ENCODE measurements at places on chromosomes 1 and 21.

DNA sequence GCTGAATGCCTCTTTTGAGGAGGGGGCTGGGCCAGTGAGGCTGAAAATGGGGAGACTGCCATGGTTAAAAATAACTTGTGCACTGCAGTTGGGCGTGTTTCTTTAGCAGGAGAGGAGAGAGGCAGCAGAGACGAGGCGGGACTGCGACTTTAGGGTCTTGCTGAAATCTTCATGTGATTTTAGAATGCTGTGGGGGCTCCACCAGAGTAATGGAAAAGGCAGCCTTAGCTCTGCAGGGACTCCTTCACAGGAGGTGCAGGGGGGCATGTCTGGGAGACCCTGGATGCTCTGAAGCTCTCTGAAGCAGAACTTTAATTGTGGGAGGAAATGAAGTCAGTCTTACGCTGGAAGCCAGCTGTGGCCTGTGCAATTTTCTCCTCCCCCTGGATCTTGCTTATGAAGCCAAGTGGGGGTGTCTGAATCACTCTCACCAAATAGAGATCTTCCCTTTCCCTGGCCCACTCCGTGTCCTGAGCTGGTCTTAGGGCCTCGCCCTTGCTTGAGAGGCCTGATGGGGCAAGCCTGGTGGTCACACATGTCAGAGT lies 60.8 kb downstream of the NDUFS5 start:
- no peak for DNase-seq

GRCh38 chr1:24551960-24552571 lies 3.8 kb upstream of the NCMAP start:
- peak; percentile 33 for DNase-seq

- no peak for DNase-seq
These were observed 26.9 kb downstream of the PLEKHO1 start for GRCh38 chr1:150176593-150176992.

DNA sequence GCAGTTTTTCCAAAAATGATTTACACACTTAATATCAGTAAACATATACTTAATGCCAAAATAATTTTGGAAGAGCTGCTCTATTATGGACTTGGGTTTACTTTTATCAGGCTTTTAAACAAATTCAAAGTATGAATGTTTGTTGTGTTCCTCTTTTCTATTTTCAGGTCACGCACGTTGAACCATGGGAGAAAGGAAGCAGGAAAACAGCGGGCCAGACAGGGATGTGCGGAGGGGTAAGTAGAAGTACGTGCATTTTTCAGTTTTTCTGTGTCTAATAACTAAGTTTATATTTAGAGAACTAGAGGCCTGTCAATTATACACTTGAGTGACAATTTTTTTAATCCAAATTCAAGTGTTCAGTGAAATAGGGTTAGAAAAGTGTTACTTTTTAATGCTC lies 3.4 kb downstream of the PRPF38B start:
- DNase-seq, result no peak

DNA sequence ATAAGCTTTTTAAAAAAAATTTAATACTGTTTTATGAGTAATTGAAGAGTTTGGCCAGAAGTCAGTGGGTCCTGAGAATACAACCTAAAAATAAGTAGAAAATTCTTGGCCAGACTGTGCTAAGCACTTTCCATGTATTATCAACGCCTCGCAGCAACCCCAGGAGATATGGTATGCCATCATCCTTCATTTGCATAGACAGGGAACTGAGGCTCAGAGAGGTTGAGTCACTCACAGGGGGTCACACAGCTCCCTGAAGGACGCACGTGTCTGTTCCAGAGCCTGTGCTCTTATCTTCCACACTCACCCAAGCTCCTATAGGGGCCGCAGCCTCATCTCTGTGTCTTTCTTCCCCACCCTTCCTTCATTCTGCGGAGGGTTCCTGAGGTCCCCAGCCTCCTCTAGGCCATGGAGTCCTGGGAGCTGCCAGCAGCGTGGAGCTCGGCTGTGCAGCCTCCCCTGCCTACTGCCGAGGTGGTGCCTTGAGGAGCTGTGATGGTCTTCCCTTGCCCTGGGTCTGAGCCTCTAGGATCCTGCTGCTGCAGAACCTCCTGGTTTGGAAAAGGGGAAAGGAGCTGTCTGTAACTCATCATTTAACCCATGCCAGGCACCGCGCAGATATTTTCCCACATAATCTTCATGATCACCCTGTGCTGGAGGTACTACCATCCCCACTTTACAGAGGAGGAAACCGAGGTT lies 30.3 kb upstream of the ECE1 start:
- no peak for DNase-seq

DNA sequence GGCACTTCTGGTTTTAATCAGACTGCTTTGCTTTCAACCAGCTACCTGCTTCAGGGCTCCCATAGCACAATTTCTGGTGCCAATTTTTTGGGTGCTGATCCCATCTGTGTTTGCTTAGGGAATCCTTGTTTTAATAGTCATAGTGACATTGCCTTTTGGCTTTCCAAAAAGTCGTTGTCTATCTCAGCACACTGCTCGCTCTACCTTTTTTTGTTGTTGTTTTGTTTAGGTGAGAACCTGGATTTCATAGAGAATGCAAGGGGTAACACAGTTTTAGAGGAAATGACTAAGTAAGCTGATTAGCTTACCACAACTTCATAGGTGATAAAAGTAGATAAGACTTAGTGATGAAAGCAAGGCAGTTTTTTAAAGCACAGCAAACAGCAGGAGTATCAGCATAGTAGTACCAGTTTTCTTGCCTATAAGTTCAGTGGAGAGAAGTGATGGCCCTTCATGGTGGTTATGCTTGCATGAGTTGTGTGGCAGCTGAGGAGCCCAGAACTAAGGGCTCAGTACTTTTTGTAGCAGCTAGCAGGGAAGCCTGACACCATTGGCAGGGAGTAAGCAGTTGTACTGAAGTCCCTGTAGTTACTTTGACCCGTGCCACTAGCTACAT lies 31.3 kb downstream of the NEK7 start:
- DNase-seq, result no peak

DNA sequence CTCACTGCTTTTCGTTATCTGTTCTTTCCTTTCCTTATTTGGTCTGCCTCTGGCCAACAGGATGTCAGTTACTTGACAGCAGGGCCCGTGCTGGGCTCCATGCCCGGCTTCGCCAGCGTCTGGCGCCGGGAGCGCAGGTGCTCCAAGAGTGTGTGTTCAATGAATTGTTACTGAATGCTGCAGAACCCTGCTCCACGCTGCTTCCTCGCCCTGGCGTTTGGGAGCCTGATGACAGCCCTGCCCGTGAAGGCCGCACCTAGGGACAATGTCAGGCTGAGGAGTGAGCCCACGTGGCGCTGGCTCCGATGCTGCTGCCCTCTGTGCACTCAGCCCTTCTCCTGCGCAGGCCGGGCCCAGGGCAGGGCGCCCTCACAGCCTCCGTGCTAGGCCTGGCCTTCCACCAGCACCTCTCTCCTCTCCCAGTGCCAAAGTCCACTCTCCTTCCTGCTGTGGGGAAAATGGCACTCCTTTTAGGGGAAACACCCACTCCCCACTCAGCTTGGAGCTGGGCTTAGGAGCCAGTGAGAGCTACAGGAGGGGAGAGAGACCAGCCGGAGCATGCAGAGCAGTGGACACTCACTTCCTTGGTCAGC lies 51.4 kb downstream of the ACBD3 start:
- peak; percentile 43 for DNase-seq

- DNase-seq, result no peak
These were observed 64.0 kb downstream of the KCNAB2 start for GRCh38 chr1:6109688-6110087.

GRCh38 chr1:32798191-32798590 lies 19.0 kb downstream of the YARS1 start:
- DNase-seq, result no peak

DNA sequence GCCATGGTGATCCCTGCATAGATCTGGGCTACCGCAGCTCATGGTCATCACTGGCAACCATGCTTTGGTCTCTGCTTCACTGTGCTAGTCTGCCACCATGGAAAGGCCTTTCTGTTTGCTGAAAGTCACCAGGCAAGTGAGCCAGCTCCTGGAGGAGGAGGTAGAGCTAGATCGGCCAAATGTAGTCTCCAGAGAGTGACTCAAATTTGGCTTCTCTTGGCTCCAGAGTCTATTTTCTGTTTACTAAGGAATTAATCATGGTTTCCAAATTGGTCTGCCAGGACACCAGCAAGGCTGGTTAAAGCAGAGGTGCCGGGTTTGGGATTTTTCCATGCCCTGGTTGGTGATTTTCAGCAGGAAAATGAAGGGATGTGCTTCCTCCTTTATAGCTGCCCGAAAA lies 52.7 kb upstream of the IVNS1ABP start:
- no peak for DNase-seq

GRCh38 chr1:211687462-211688215 lies 12.2 kb upstream of the NEK2 start:
- DNase-seq, result no peak

GRCh38 chr1:97088391-97088790 lies 366.8 kb downstream of the PTBP2 start:
- DNase-seq, result no peak

- no peak for DNase-seq
These were observed 52.8 kb upstream of the USP25 start for GRCh38 chr21:15676935-15677334.

DNA sequence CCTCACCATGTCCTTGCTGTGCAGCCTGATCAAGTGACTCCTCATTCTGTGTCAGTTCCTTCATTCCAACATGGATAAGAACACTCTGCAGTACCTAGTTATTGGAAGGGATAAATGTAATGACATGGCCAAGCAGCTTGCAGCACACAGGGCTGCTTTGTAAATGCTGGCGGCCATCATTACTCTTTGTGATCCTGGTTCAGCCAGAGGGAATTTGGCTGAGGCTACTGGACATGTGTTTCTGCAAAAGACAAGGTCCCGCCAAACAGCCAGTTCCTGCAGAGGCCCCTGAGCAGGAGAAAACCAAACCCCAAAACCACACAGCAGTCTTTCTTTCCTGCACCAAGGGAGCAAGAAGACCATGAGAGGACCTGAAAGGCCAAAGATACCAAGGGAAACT lies 495.8 kb downstream of the AJAP1 start:
- no peak for DNase-seq

GRCh38 chr1:45442272-45442671 lies 48.7 kb downstream of the TESK2 start:
- no peak for DNase-seq

- no peak for DNase-seq
These were observed 12.6 kb downstream of the ETS2 start for GRCh38 chr21:38818325-38818723.

DNA sequence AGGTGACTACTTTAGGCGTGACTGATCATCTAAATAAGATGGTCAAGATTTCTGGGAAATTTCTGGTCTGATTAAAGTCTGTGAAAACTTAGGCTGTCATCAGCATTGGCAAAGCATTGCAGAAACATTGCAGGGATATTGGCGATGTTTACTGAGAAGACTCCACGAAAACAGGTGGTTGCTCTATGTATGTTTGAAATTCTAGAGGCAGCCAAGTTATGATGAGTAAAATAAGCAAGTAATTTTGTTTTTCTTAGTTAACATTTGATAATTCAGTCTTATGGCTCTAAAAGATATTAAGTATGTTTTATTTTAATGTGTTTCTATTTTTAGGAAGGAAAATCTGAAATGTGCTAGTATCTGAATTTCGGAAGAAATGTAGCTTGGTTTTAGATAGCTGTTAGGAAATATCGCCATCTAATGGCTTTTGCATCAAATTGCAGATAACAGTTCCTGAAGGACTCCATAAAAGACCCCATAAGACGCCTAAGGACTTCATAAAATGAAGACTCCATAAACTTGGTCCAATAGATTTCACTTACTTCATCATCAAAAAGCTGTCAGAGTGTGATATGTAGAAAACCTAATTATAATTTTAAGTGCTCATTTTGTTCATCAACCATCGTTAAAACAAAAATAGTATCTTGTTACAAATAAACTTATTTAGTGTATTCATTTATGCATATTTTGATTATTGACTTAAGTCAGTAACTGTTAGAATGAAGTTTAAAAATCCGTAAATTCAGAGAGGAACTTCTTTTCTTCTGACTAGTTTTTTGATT lies 344.6 kb downstream of the RYR2 start:
- DNase-seq, result no peak

DNA sequence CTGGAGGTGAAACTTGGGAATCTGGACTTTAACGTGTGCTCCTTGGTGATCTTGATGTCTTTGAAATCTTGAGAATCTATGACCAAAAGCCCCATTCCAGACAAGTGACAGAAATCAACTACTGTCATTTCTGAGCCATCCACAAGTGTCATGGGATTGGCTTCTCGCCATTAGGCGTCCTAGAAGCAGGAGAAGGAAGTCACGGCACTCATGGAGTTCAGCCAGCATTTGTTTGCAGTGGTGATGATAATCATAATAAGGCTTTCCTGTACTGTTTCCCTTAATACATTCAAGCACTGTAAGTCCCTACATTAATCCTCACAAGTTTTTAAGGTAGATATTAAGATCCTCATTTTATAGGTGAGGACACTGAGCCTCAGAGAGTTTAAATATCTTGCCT lies 11.9 kb downstream of the F5 start:
- DNase-seq, result no peak

- DNase-seq, result no peak
These were observed 141.4 kb downstream of the SYT2 start for GRCh38 chr1:202568826-202569225.

DNA sequence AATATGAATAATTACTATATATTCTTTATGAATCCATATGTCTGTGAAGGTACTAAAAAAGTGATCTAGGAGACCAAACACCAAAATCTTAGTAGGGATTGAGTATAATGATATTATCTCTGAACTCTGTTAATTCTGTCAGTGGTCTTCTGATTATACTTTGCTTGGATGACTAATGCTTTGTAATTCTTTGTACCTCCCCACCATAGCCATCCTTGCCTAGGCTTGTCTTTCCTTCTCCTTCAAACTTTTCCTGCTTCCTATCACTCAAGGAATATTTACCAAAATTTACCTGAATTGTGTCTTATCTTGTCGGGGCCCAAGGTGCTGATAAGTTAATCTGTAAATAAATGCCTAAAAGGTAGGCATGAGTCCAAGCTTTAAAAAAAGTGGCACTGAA lies 845 bp upstream of the RGS5 start:
- DNase-seq, result no peak

DNA sequence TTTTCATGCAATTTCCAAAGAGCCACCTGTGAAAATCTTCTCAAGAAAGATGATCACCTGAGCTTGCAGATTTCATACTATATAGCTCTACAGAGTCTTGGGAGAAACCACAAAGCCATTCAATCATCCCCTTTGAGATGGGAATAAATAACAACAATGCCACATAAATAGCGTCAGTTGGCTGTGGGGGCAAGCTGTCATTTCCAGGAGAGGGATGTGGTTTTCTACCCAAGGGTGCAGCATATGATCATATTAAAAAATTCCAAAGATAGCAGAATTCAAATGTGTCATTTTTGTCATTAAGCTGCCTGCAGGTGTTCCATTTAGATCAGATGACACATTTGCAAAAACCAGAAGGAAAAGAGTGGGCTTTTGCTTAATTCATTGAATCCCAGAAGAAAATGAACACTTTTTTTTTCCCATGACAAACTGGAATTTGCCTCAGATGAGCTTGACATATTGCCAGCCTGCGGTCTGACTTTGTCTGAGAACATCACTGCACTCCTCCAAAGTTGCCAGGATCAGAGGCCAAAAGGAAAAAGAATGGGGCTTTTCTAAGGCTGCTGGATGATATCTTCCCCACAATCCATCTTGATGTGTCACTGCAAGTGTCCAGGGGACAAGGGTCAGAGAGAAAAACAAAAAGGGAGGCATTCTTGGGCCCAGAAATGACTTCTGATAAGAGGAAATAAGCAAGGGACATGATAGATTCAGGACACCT lies 314.1 kb upstream of the USP25 start:
- DNase-seq, result no peak

All from activated CD8-positive, alpha-beta memory T cell treated with anti-CD3 and anti-CD28 coated beads, Interleukin-2, amount 50 U/mL, for 48 hours (primary cell).